HT-29 (cell line): ENCODE measurements at places on chromosomes 11 and 22.

DNA sequence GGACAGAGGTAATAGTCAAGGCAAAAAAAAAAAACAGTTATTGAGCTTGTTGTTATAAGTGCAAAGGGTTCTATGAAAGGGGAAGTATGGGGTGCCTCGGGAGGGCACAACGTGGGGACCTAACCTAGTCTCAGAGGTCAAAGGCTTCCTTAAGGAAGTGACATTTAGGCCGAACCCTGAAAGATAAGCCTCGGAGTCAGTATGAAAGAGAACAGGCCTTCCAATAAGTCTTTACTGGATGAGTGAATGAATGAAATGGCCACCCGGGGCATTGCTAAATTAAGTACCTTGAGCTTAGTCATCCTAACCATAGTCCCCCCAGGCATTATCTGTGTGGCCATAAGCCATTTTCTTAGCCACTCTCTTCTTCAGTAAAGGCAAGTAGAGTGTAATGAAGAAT is 19.7 kb downstream of the FLI1 start:
- DNase-seq = no peak

GRCh38 chr11:92504004-92504403 is 279.4 kb downstream of the FAT3 start:
- DNase-seq = no peak

DNA sequence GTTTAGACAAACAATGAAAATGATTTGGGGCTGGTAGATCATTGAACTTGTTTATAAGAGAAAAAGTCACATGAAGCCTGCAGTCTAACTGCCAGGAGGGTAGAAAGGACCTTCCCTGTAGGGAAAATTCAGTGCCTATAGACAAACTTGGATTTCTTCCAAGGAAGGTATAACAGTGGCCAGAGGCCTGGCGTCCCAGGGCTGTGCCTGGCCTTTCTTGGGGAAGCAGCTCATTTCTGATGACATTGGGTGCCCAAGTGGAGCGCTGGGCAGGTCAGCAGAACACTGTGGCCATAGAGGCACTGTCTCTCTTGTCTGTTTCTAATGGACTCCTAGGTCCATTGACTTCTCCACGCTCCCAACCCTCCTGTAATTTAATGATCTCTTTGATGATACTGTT is 6.6 kb upstream of the FXYD6 start:
- no peak for DNase-seq

- peak; percentile 97 for DNase-seq
Measured at GRCh38 chr11:69638941-69639681, 1.8 kb upstream of the CCND1 start.

DNA sequence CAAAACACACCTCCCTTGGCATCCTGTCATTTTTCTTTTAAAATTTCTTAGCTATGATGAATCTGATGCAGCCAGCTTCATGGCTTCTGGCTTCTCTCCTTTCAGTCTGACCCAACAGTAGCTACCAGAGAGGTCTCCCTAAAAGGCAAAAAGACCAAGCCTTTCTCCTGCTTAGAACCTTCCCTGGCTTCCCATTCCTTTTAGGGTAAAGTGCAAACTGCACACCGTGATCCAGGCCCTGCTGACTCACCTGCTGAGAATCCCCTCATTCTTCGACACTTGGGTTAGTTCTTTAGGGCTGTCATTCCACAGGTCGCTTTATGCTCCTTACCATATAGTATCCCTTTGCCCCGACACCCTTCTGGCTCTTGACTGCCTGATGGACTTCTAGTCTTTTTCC is 362.4 kb downstream of the MIAT start:
- DNase-seq = no peak

GRCh38 chr22:24819911-24820461 is 14.0 kb downstream of the SGSM1 start:
- DNase-seq = no peak

DNA sequence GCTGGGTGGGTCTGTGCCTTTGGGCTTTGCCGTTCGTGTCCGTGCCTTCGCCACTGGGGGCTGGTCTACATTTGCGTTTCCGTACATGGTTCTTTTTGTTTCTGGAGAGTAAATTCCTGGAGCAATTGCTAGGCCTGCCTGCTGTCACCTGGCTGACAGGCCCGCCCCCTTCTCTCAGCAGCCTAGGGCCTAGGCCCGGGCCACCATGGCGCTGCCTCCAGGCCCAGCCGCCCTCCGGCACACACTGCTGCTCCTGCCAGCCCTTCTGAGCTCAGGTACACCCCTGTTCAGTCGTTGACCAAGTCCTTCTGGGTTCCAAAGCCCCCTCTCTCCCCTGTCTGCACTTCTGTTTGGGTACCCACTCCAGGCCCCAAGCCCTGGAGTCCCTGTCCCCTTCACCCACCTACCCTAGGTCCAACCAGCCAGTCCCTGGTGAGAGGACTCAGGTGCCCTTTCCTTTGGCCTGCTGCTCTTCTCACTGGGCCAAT is 649 bp downstream of the TMEM25 start:
- DNase-seq = no peak

- peak; percentile 61 for DNase-seq
Measured at GRCh38 chr11:63212742-63213141, 30.7 kb downstream of the SLC22A25 start.

DNA sequence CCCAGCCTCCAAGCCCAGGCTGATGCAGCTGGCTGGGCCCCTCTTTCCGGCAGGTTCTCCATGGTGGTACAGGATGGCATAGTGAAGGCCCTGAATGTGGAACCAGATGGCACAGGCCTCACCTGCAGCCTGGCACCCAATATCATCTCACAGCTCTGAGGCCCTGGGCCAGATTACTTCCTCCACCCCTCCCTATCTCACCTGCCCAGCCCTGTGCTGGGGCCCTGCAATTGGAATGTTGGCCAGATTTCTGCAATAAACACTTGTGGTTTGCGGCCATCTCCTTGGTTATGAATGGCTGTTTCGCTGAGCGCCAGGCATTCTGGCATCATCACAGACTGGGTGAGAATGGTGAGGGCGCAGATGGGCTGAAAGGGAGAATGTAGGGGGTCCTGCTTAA is 3.6 kb downstream of the PRDX5 start:
- peak; percentile 89 for DNase-seq

GRCh38 chr11:43790444-43790794 is 90.2 kb upstream of the ALKBH3 start:
- DNase-seq = no peak

DNA sequence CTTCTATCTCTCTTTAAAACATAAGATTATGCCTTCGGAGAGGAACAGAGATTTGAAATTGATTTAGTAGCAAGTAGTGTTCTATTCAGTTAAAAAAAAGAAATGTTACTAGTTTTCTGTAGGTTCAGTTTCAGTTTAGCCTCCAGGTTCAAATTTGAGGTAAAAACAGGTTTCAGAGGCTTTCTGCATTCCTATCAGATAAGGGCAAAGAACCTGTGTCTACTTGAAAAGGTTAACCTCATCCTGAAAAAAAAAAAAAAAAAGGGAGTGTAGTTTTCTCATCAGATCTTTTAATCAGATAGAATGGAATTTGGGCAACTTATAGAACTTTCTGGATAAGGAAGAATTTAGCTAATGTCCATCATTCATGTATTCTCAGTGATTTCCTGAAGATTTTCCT is 12.1 kb downstream of the C11orf97 start:
- DNase-seq = no peak

DNA sequence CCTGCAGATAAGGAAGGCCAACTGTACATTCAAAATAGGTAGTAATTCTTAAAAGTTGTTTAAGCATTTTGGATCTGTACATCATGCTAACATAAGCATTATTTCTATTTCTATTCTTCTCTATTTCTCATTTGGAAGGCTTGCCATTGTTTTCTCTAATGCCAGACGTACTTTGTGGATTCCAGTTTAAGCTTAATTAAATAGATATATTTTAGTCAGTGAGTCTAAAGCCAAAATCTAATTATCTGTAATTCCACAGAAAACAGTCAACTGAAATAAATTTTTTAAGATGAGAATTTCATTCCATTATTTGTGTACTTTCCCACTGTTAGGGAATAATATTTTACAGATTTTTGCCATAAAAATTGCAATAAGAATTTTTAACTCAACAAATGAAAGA is 123.0 kb downstream of the LUZP2 start:
- DNase-seq = no peak

DNA sequence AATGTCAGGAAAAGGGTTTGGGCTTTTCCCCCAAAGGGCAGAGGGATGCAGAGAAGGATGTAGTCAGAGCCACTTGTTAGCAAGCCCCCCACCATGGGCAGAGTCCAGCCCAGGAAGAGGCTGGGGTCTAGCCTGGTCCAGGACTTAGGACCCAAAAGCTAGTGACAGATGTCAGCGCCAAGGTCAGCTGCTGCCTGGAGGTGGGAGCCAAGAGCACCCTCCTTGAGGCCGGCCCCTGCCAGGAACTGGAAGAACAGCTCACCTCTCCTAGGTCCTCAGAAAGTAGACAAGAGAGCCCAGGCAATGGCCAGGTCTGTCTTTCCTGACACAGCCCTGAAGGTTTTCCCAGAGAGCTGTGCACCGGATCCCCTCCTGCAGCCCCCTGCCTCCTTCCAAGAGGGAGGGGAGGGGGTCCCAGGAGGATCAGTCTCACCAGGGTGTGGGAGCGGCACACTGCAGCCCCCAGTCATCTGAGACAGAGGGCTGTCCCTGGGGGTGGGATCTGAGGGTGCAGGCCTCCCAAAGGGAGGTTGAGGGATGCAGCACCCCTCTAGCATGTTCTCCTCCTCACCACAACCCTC is 14.6 kb upstream of the ARHGEF17 start:
- DNase-seq = no peak

- DNase-seq = no peak
Measured at GRCh38 chr11:16526947-16527346, 170.6 kb upstream of the SOX6 start.

- no peak for DNase-seq
Measured at GRCh38 chr11:120929090-120929489, 94.8 kb upstream of the TBCEL start.

- DNase-seq = no peak
Measured at GRCh38 chr11:128582496-128583366, 4.6 kb downstream of the ETS1 start.

GRCh38 chr11:128886406-128887124 is 4.6 kb upstream of the KCNJ5 start:
- DNase-seq = peak; percentile 70

DNA sequence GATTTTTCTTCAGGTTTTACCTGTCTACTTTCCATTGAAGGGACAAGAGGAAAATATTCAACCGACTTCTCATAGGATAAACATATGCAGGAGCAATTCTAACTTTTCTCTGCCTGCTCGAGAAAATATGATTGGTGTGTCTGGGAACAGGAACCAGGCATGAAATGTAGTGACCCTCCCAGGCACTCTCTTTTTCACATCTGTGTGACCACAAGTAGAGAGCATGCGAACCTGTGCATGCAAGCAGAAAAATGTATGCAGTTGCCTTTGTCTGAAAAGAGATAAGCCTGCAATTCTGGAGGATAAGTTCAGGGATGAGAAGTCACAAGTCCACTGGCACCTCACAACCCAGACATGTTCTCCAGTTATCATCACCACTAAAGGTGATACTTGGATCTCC is 583.5 kb upstream of the FAT3 start:
- no peak for DNase-seq

- DNase-seq = peak; percentile 69
Measured at GRCh38 chr11:68383976-68384501, 71.6 kb downstream of the LRP5 start.

- DNase-seq = no peak
Measured at GRCh38 chr22:33812360-33812977, 107.8 kb downstream of the LARGE1 start.

GRCh38 chr22:20116376-20116950 is 559 bp downstream of the RANBP1 start:
- no peak for DNase-seq

DNA sequence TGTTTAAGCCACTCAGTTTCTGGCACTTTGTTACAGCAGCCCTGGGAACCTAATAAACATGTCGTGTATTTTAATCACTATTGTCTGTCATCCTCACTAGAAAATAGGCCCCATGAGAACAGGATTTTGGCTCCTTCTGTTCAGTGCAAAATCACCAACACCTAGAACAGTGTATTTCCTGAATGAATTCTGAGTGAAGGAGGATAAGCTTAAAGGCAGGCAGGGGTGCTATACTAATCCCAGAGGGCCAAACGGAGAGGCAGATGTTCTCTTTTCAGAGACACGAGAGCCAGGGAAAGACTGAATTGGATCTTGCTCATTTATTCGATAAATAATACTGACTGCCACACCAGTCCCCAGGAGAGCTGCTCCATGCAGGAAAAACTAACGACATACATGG is 10.4 kb downstream of the SMCO4 start:
- DNase-seq = no peak

- no peak for DNase-seq
Measured at GRCh38 chr22:25092119-25092518, 107.5 kb upstream of the CRYBB3 start.

- no peak for DNase-seq
Measured at GRCh38 chr22:31607696-31608095, 54.3 kb downstream of the PISD start.

DNA sequence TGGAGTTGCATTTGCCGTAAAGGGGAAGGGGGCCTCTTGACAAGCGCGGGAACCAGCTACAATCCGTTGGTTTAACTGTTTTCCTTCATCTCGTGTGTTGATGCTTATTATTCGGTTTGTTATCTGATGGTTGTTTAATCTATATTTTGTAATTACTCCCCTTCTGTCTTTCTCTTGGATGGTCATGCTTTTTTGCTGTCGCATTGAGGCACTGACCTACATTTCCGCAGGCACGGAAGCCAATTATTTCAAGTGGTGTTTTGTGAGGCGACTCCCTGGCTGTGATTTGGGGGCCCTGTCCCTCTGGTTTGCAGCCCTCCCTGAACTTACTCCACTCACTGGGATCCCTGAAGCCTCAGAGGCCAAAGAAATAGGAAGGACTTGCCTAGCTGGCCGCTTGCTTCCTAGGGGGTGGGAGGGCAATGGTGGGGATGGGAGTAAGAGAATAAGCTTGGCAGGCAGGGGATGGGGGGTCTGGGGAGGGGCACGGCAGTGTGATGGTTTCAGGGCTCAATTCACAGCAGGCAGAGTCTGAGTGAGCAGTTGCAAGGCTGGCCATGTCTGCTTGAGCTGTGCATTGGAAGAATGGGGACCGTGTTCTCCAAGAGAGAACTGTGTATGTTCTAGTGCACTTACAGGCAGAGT is 165.8 kb upstream of the B3GAT1 start:
- DNase-seq = no peak
